ENCODE measurements at places on chromosomes 7 and 10.

GRCh38 chr7:106863274-106863997 is 1.6 kb upstream of the PIK3CG start:
- no peaks in the 10 kb centered on the region for H3K36me3 ChIP-seq
- H3K27ac ChIP-seq = no peak overlapping the region
- no peaks in the 10 kb centered on the region for H3K4me1 ChIP-seq
- H3K4me3 ChIP-seq = no peak overlapping the region
- DNase-seq = no peak

- H3K4me3 ChIP-seq = no peak overlapping the region
- DNase-seq = no peak
- no peaks in the 10 kb centered on the region for H3K27me3 ChIP-seq
- no peak overlapping the region for H3K27ac ChIP-seq
Measured at GRCh38 chr7:25662841-25663800, 434.8 kb upstream of the NPVF start.

GRCh38 chr10:15214237-15214636 is 45.7 kb upstream of the NMT2 start:
- DNase-seq = no peak
- no peak overlapping the region for H3K4me3 ChIP-seq
- H3K4me1 ChIP-seq = peaks cover 34% of the 10 kb centered on the region
- H3K36me3 ChIP-seq = peaks cover 25% of the 10 kb centered on the region

GRCh38 chr7:22864301-22864700 is 41.7 kb upstream of the TOMM7 start:
- H3K4me1 ChIP-seq = peaks cover 50% of the 10 kb centered on the region
- H3K27ac ChIP-seq = peak overlapping the region; percentile 83
- peaks cover 26% of the 10 kb centered on the region for H3K36me3 ChIP-seq
- no peaks in the 10 kb centered on the region for H3K27me3 ChIP-seq
- H3K4me3 ChIP-seq = no peak overlapping the region

DNA sequence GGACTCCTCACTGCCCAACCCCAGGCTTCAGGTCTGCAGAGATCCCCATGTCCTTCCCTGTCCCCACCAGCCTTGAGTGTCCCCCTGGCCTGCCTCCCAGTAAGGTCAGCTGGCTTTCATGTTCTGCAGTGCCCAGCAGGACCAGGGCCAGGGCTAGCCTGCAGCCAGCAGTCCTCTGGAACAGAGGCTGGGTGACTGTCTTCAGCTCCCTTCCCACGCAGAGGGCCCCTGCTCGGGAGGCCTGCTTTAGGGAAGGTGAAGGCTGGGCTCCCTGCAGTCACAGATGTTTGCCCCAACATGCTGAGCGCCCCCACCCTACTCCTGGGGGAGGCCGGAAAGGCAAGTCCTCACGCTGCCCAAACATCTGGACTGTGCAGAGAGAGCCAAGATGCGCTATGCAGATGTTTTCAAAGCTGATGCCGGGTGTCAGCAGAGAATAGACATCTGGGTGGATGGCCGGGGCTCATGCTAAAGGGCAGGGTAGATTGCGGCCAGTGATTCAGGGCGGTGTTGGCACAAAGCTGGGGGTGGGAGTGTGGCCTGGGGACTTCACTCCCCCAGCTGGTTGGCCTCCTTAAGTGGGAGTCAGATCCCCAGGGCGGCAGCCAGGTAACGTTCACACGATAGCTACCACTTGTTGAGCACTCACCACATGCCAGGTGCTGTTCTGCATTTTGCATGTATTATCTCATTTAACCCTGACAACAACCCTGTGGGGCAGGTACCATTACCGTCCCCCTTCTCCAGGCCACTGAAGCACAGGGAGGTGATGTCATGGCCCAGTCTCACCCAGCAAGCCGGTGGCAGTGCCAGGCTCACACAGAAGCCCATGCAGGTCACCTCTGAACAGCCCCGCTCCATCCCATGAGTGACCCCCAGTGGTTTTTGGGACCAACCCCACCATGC is 71.2 kb upstream of the COL13A1 start:
- peaks cover 16% of the 10 kb centered on the region for H3K4me1 ChIP-seq
- no peaks in the 10 kb centered on the region for H3K36me3 ChIP-seq
- H3K4me3 ChIP-seq = no peak overlapping the region
- no peaks in the 10 kb centered on the region for H3K27me3 ChIP-seq

- peaks cover 52% of the 10 kb centered on the region for H3K36me3 ChIP-seq
- H3K4me1 ChIP-seq = peaks cover 55% of the 10 kb centered on the region
- H3K27me3 ChIP-seq = no peaks in the 10 kb centered on the region
Measured at GRCh38 chr10:93434991-93435491, 47.1 kb downstream of the MYOF start.

GRCh38 chr7:143487061-143487460 is 9.4 kb downstream of the TAS2R41 start:
- no peak for DNase-seq
- no peak overlapping the region for H3K4me3 ChIP-seq
- H3K27ac ChIP-seq = no peak overlapping the region
- no peaks in the 10 kb centered on the region for H3K36me3 ChIP-seq

- peaks cover 63% of the 10 kb centered on the region for H3K4me1 ChIP-seq
- no peaks in the 10 kb centered on the region for H3K36me3 ChIP-seq
- H3K27ac ChIP-seq = peak overlapping the region; percentile 91
Measured at GRCh38 chr7:17678896-17679295, 261.4 kb downstream of the SNX13 start.

- peaks cover 32% of the 10 kb centered on the region for H3K36me3 ChIP-seq
- H3K27ac ChIP-seq = no peak overlapping the region
- no peak overlapping the region for H3K4me3 ChIP-seq
Measured at GRCh38 chr7:155722118-155722517, 77.7 kb downstream of the RBM33 start.

- DNase-seq = peak; percentile 74
- H3K27ac ChIP-seq = no peak overlapping the region
- peaks cover 50% of the 10 kb centered on the region for H3K27me3 ChIP-seq
Measured at GRCh38 chr7:284762-285722, 4.9 kb upstream of the FOXL3 start.

DNA sequence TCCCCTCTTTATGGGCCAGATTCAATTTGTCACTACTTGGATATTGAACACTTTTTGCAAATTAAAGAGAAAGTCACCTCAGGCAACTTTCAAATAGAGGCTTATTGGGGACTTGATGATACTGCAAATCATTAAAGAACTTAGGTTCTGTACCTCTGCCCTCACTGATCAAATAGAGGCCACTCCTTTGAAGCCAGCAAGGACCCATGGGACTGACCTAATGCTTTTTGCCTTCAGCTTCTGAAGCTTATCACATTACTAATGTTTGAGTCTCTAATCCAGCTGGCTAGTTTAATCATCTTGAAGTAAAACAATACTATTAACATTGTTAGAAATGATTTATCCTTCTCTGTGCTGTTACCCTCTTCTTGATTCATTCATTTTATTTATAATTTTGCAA is 93.0 kb upstream of the ZNF800 start:
- no peak for DNase-seq
- H3K4me1 ChIP-seq = no peaks in the 10 kb centered on the region
- no peak overlapping the region for H3K27ac ChIP-seq
- no peak overlapping the region for H3K4me3 ChIP-seq

DNA sequence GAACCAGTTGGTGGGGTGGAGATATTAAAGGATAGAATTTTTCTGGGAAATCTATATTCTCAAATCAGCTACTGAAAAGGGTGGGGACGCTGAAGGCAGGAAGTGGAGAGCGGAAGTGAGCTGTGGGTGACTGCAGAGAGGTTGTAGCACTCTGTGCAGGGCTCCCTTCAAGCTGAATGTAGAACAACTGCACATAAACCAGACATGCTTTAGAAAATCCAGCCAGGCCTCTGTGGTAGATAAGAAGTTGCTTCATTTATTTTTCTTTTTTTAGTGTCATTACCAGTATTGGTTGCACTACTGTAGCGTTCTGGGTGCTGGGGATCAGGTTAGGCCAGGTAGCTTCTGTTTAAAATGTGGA is 127.8 kb downstream of the CELF2 start:
- H3K27ac ChIP-seq = no peak overlapping the region
- no peaks in the 10 kb centered on the region for H3K36me3 ChIP-seq
- no peaks in the 10 kb centered on the region for H3K4me1 ChIP-seq
- no peak for DNase-seq
- no peak overlapping the region for H3K4me3 ChIP-seq

DNA sequence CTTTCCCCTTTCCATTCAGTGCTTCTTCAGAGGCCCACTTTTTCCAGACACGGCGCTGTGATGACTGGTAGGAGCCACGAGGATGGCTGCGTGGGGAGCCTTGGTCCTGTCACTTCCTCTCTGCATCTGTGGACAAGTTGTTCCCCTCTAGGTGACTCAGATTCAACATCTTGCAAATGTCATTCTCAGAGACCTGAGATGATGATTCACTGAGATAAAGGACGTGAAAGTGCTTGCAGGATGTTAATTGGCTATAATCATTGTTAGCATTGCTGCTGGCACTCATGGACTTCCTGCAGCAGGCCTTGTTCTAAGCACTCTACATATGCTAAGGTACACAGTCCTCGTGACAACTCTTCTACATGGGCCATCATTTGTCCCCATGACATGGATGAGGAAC is 489.8 kb upstream of the ZMIZ1 start:
- H3K27ac ChIP-seq = no peak overlapping the region
- no peak overlapping the region for H3K4me3 ChIP-seq
- H3K4me1 ChIP-seq = no peaks in the 10 kb centered on the region
- H3K27me3 ChIP-seq = peaks cover 22% of the 10 kb centered on the region
- H3K36me3 ChIP-seq = no peaks in the 10 kb centered on the region
- no peak for DNase-seq

- no peak overlapping the region for H3K27ac ChIP-seq
- H3K4me1 ChIP-seq = peaks cover 11% of the 10 kb centered on the region
- no peak for DNase-seq
- H3K4me3 ChIP-seq = no peak overlapping the region
- H3K36me3 ChIP-seq = no peaks in the 10 kb centered on the region
Measured at GRCh38 chr10:50373821-50374501, 122.6 kb upstream of the ASAH2 start.

GRCh38 chr7:93148144-93148543 is at the start of gene SAMD9L:
TSS of gene SAMD9L (minus strand) at chr7:93148385. CDS start at chr7:93135971, 12,414 bp downstream.
- no peaks in the 10 kb centered on the region for H3K36me3 ChIP-seq
- no peaks in the 10 kb centered on the region for H3K27me3 ChIP-seq
- H3K4me3 ChIP-seq = peak within 1 kb of the TSS; percentile 73
- H3K4me1 ChIP-seq = peaks cover 19% of the 10 kb centered on the region
- peak within 1 kb of the TSS; percentile 51 for H3K27ac ChIP-seq
- DNase-seq = no peak

- H3K4me1 ChIP-seq = peaks cover 6% of the 10 kb centered on the region
- H3K27me3 ChIP-seq = no peaks in the 10 kb centered on the region
- DNase-seq = peak; percentile 73
- no peak overlapping the region for H3K4me3 ChIP-seq
- no peak overlapping the region for H3K27ac ChIP-seq
- H3K36me3 ChIP-seq = no peaks in the 10 kb centered on the region
Measured at GRCh38 chr10:119786117-119786769, 60.4 kb downstream of the INPP5F start.

DNA sequence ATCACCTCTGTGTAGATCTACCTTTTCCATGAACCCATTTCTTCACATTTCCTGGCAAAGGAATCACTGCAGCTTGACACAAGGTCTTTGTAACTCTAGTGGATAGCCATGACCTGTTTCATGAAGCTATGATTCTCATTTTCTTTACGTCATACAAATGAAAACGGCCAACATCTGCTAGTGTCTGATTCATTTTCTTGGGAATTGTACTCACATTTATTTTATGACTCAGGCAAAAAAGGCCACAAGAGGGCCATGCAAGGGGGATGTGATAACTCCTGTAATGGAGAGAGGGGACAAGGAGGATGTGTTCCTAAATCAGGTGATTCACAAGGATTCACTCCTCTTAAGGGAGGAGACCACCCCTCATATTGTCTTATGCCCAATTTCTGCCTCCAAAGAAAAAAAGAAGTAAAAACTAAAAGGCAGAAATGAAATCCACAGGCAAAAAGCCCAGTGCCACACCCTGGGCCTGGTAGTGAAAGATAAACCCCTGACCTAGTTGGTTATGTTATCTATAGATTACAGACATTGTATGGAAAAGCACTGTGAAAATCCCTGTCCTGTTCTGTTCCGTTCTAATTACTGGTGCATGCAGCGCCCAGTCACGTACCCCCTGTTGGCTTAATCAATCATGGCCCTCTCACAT is 249.9 kb downstream of the IPMK start:
- H3K27me3 ChIP-seq = no peaks in the 10 kb centered on the region
- H3K36me3 ChIP-seq = no peaks in the 10 kb centered on the region
- H3K4me3 ChIP-seq = no peak overlapping the region
- DNase-seq = peak; percentile 50
- peak overlapping the region; percentile 49 for H3K27ac ChIP-seq
